CD4-positive, alpha-beta T cell (primary cell): ENCODE measurements at places on chromosomes 12 and 14.

DNA sequence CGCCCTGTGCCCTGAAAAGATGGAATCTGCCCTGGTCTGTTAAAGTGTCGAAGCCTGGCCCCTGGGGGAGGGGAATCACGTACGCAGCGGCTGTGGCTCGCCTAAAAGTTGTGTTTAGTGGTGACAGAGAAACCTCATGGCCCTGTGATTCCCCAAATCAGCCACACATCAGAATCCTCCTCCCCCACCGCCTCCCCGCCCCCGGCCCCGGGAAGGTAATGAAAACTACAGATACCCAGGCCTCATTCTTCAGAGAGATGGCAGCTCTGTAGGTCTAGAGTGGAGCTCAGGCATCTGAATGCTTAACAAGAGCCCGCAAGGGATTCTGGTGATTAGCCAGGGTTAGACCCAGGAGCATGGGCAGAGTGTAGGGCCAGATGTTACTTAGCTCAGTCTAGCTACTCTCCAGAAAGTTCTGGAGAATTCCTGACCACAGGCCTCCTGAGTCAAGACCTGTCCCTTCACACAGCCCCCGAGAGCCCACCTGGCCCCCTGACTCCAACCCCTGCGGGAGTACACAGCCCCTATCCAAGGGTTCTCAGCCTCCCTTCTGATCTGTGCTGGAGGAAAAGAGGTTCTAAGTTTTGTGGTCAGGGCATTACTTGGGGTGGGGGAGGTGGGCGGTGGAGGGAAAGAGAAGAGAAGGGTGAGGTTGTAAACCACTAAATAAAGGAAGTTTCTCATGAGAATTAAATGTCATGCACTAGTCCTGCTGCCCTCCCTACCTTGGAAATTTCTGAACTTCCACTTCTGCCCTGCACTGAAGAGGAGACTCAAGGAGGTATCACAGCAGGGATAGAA lies 114.8 kb downstream of the PLXNC1 start:
- peak; percentile 48 for DNase-seq

DNA sequence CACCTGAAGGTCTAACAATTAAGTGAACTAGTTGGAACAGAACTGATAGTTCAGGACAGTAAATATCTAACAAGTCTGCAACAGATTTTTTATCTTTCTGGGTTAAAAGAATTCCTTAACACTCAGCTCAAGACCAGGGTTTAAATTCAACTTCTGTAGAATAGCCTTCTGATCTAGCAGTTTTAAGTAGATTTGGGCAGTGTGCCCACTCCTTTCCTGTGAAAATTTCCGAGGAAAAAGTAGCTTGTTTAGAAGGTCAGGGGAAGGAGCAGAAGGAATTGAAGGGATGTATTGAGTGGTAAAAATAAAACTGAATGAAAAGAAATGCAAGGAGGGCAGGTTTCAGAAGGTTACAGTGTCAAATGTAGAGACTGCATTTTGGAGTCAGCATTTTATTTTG lies 45.8 kb downstream of the ATL1 start:
- DNase-seq = no peak

GRCh38 chr12:126547905-126548304 lies 1482.7 kb downstream of the AACS start:
- DNase-seq = no peak

DNA sequence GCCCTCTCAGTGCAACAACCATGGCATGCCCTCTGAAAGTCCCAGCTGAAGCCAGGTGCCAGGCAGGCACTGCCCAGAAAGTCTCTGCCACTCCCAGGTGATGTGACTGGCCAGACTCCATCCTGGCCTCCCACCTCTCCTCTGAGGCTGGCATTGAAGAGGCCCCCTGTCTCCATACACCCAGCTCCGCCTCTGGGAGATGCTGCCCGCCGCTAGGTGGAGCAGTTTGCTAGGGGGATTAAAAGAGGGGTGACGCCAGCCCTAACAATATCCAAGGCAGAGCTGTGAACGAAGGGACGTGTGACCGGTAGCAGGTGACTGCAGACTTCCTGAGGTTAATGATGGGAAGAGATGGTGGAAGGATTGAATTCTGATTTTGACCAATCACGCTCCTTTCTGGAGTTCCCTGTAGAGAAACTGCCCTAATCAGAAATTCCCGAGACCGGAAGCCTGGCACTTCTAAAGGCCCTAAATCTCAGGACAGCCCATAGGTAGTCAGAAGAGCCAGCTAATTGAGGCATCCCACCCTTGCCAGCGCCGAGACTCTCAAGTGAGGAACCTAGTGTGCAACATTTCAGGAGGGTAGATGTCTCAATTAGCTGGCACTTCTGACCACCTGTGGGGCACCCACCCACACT lies 8.3 kb upstream of the PLEK2 start:
- DNase-seq = peak; percentile 43

GRCh38 chr12:67504026-67504425 lies 144.5 kb upstream of the DYRK2 start:
- no peak for DNase-seq

- no peak for DNase-seq
Observed at GRCh38 chr12:131218026-131218922, 264.6 kb downstream of the ADGRD1 start.

- DNase-seq = no peak
Observed at GRCh38 chr14:105329411-105330150, 15.0 kb downstream of the PACS2 start.

DNA sequence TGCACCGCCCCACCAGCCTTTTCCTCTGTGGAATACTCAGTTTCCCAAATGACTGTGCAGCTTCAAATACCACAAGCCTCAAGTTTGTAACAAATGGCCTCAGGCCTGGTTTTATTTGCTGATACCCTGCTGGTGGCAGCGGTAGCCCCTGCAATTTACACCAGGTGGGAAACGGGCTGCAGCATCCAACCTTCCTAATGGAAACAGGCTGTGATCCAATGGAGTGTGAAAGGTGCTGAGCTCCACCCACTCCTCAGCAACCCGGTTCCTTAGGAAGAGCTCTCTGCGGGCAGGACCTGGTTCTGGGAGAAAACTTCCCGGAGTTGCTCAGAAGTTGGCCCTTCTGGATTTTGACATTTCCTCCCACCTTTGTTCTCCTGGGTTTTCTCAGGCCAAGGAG lies 41.7 kb upstream of the LTA4H start:
- no peak for DNase-seq

GRCh38 chr14:83842547-83842946 lies 1687.4 kb upstream of the FLRT2 start:
- DNase-seq = no peak

DNA sequence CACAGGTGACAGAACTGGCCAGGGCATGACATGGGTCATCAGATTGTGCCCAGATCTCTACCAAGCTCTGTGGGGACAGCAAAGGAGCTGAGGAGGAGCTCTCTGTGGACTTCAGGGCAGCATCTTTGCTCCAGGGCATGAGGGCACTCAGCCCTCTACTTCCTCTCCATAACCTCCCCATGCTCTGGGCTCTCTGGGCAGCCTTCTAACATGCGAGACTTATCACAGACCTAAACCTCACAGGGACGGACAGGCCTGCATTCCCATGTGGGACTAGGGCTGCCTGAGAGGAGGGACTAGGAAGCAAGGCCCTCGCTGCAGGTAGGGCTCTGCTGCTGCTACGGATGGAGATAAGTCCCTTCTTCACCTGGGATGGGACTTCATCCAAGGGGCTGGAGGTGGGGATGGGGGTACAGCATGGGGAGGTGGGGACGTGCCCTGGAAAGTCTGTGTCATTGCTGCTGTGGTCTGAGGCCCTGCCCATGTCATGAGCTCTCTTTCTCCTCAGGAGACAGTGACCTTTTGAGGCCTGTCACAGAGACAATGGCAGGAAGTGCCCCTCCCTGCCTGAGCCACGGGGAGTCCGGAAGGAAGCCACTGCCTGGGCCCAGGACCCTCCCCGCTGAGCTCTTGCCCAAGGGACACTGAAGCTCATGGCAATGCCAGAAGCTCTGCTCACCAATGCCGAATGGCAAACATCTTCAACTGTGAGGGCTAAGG lies 44.1 kb downstream of the PITPNM2 start:
- peak; percentile 74 for DNase-seq

DNA sequence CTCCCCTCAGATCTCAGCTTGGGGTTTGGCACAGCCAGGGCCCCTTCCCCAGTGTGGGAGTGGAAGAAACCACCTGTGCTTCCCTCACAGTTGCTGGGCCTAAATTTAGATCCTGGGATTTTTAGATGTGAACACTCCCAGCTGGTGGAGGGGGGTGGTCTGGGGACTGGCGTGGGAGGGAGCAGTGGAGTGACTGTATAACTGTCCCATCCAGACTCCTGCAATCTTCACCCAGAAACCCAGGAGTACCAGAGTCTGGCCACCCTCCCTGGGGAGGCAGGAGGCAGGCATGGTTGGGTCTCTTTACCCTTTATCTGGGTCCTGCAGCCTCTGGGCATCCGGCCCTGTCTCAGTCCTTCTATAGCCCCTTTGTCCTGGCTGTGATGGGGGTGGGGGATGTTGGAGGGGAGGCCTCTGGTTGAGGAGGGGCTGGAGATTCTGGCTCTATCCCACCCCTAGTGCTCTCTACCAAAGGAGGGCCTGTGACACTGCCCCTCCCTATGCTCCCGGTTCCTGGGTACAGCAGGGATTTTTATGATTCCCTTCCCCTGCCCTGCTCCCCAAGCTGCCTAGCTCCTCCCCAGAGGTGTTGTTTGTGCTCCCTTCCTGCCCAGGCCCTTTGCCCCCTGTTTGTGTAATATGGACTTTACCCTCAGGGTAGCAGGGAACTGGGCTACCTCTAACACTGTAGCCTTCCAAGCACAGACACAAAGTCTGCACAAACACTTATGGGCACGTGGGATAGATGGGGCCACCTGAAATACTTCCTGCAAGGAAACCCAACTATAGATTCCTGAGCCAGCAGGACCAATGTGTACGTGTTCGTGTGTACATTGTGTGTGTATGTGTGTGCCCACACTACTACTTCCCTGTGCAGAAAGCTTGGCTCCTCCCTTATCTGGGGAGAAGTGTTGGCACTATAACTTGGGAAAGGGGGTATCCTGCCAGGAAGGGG lies 1.7 kb downstream of the ERBB3 start:
- DNase-seq = no peak

DNA sequence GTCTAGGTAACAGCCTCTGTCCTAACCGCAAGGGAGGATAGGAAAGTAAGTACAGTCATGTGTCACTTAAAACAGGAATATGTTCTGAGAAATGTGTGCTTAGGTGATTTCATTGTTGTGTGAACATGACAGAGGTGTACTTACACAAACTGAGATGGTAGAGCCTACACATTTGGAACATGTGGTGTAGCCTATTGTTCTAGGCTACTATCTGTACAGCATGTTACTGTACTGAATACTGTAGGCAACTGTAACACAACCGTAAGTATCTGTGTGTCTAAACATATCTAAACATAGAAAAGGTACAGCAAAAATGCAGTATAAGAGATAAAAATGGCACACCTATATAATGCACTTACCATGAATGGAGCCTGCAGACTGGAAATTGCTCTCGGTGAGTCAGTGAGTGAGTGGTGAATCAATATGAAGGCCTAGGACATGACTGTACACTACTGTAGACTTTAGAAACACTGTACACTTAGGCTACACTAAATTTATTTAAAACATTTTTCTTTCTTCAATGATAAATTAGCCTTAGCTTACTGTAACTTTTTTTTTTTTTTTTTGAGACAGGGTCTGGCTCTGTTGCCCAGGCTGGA lies 13.2 kb upstream of the MDM2 start:
- DNase-seq = no peak

DNA sequence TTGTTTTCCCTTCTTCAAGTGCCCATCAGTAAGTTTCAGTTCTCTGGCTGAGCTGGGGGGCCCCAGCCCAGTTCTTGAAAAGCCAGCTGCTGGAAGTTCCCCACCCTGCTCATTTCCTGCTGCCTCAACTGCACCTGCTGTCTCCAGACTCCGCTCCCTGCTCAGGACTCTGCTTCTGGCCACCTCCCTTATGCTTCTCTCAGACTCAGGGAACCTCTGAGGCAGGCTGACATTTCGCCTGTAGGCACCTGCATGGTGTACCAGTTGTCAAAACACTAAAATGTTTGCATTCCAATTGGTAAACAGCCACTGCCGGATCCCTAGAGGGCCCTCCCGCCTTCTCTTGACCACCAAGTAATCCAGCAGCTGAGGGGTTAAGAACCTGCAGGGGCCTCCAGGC lies 136.5 kb upstream of the VRK1 start:
- no peak for DNase-seq

GRCh38 chr12:26938701-26939062 lies 412 bp downstream of the FGFR1OP2 start:
- no peak for DNase-seq

GRCh38 chr12:122614839-122615238 lies 87.8 kb downstream of the KNTC1 start:
- DNase-seq = no peak

GRCh38 chr12:24172031-24172772 lies 222.7 kb upstream of the SOX5 start:
- peak; percentile 21 for DNase-seq

- DNase-seq = no peak
Observed at GRCh38 chr12:18239526-18239925, 21.8 kb upstream of the PIK3C2G start.

DNA sequence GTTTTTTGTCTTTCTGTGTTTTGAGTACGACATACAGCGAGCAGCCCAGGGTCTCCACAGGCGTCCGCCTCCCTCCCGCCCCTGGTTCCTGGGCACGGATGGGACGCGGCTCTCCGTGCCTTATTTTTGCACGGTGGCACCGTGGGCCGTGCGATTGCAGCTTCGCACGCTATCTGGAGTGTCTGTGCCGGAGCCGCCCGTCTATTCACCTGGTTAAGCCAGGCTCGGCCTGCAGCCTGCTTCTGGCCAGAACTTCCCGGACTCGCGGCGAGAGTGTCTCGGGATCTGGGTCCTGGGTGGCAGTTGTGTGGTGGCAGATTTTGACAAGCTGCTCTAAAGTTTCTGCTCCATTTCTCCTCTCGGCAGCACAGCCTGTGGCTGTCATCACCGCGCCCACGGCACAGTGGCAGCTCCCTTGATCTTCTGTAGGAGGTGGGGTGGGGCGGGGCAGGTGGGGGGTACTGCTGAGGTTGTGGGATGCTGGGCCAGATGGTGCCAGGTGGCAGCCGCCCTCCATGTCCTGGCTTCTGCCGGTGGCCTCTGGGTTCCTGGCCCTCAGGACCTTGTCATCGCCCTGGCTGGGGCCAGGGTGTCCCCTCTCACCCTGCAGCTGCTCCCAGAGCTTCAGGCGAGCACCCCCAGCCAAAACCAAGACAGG lies 2.9 kb downstream of the MMP17 start:
- DNase-seq = peak; percentile 18

DNA sequence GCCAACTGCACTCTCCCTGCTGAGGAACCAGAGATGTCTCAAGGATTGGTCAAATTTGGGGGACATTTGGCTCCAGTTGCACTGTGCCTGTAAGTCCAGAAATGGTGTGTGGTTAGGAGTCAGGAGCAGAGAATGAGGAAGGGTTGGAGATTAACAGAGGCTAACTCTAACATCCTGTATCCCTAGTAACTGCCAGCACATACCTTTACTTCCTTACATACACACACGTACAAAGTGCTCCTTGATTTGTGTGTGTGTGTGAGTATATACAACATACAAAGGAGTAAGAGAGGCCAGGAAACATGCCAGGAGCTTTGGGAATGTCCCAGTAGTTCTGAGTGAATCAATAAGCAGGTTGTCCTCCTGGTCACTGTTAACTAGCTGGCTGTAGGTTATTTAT lies 39.8 kb upstream of the NRXN3 start:
- DNase-seq = no peak

DNA sequence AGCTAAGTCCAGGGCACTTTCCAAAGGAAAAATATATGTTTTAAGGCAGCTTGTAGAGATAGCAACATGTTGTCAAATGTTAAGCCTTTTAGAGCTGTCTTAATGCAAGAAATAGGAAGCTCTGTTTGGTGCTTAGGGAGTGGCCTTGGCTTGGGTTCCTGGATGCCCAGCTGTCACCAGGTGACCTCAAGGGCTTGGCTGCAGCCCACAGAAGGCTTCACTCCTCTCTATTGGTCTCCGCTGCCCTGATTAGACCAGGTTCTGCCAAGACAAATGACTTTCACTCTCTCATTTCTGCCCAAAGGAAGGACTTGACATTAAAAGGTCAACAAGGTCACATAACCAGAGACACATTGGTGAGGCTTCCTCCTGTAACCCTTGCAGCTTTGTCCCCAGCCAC lies 76.8 kb downstream of the WSCD2 start:
- DNase-seq = no peak
